Astrocyte of the spinal cord (primary cell): ENCODE measurements at places on chromosomes 3 and 15.
A peak's percentile ranks its signal among the peaks of the same experiment; 100 is the strongest.

DNA sequence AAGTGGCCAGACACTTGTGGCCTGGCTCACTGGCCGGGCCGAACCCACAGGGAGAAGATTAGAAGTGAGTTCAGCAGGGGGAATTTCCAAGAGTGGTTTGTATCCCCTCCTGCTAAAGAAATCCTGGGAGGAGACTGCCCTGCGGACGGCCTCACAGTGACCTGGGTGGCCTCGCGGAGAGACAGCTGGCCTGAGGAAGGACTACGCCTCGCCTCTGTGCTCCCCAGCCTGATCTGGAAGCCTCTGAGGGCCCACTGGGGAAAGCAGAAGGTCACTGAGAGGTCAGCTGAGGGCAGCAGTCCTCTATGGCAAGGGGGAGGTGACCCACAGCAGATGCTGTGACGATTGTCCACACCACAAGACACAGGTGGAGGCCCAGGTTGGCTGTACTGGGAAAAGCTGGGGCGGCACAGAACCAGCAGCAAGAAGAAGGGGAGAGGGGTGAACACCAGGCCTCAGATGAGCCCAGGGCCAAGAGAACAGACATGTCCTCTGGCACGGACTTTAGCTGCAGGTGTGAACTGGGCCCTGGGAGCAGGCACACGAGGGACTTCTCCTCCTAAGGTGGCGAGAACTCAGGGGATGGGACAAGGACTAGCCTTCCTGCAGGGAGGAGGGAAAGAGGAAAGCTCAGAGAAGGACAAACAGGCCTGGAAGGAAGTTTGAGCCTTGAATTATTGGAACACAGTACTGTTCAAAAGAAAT lies 37.2 kb upstream of the DLG1 start:
- no peak for DNase-seq

DNA sequence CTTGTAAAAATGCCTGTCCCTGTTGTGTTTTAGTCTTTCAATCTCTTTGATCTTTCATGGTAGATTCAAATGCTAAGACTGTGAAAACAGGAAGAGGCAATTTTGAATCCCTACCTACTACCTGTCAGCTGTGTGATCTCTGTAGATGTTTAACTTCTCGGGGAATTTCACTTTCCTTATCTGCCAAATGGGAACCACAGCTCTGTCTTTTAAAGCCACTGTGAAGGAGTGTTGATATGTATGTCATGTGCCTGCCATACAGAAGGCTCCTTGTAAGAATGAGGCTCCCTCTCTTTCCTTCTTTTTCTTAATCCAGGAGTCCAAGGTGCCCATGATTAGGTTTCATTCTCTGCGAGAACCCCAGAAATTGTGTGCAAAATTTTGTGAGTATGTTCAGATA lies 139.6 kb upstream of the ADAMTS9 start:
- no peak for DNase-seq

DNA sequence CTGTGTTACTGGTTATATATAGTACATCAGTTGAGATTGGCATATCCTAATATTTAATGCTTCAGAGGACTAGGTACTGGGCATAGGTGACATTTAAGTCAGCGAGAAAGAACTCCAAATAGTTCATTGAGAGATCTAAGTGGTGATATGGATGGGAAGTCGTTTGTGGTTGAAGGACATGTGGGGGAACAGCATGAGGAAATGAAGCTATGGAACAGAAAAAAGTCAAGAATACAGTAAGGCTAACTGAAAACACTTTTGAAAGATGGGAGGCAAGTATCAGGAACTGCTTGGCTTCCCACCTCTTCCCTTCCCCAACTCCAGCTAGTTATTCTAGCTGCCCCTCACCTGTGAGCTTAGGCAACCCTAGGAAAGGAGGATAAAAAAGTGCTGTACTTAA lies 3.7 kb upstream of the MYO5A start:
- DNase-seq, result no peak

DNA sequence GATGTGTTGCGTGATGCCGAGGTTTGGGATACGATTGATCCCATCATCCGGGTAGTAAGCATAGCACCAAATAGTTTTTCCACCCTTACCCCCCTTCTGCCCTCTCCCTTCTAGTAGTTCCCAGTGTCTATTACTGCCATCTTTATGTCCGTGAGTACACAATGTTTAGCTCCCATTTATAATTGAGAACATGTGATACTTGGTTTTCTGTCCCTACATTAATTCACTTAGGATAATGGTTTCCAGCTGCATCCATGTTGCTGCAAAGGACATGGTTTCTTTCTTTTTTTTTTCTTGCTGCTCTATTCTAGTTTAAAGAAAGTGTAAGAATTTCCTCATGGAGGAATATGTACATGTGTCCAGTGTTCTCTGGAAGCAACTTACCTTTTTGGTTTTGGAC lies 51.8 kb downstream of the NSUN3 start:
- no peak for DNase-seq

GRCh38 chr3:141104151-141104821 lies 53.1 kb downstream of the SPSB4 start:
- DNase-seq, result no peak

DNA sequence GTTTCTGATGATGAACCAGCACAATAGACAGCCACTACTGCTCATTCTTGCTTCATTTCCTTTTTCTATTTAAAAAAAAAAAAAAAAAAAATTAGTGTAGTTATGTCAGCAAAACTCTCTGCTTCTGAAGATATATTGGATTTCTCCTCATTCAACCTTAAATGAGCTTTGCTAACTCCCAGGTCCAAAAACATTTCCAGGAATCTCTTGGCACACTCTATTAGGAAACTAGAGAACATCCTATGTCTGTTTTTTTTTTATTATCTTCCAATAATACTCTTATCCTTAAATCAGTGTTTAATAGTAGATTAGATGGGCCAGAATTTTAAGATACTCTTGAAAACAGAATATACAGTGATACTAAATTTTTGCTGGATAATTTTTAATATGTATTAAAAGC lies 398.0 kb downstream of the NAALADL2 start:
- no peak for DNase-seq

DNA sequence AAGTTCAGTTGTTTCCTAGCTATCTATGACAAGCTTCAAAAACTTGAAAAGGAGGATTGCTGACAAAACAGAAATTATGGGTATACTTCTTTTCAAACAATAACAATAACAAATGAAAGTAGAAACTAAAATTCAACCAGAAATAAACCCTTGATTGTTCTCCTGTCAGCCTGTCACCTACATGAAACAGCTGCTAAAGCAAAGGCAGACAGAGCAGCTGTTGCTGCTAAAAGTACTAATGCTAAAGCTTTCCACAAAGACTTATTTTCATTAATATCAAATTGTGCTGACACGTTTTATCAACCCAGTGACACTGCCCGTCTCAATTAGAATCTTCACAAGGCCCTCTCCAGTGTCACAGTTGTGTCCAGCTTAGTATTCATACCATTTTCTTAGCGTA lies 533.2 kb upstream of the GBE1 start:
- DNase-seq, result no peak

DNA sequence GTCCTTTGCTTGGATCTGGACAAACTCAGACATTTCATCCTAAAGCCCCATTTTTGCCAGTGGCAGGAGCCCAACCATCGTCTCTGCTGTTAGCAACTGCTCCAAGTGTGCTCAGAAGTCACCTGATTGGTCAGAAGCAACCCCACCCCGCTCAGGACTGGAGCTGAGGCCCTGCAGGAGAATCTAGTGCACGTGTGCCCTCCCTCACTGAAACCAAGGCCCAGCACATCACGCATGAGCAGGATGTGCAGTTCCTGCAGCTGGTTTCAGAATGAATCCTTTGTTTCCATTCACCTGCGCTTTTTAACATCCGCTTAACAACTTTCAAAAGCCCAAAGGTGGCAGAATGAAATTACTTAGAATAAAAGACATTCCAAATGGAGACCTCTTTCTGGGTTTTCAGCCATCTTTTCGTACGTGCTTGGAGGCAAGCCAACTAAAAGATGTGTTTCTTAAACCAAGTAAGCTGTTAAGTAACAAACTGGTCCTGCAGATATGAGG lies 81.2 kb downstream of the SRGAP3 start:
- no peak for DNase-seq

GRCh38 chr15:59371458-59372351 lies 966 bp downstream of the MYO1E start:
- DNase-seq, result no peak

DNA sequence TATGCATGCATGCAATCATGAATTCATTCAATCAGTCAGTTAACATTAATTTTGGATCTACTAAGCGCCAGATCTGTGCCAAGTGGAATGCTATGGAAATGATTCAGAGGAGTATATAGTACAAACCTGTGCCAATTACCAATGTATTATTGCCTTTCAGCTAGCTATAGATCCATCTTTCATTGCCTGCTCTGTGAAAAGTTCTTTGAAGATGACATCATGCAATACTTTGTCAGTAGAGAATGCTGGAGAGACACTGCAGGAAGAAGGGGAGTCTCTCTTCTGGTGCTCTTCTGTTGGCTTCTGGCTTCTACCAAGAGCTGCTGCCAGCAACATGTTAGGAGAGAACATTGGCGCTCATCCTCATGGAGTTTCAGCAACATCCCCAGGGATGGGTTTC lies 81.0 kb upstream of the LMCD1 start:
- no peak for DNase-seq

- no peak for DNase-seq
Observed at GRCh38 chr3:151107177-151107576, 21.7 kb downstream of the MED12L start.

DNA sequence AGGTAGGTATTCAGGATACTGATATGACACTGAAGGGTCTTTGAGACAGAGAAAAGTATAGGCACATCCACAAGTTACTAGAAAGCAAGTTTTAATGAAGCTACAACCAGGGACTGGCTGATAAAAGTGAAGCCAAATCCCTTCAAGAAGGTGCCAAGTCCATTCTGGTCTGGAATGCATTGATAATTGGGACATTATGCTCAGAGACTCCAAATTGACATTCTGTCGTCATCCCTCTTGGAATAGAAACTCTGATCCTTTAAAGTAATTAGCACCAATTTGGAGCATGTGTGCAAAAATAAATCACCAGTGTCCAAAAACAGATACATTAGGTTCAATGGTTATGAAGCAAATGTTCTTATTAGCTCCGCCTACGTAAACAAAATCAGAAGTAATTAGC lies 47.3 kb upstream of the BCL6 start:
- no peak for DNase-seq

DNA sequence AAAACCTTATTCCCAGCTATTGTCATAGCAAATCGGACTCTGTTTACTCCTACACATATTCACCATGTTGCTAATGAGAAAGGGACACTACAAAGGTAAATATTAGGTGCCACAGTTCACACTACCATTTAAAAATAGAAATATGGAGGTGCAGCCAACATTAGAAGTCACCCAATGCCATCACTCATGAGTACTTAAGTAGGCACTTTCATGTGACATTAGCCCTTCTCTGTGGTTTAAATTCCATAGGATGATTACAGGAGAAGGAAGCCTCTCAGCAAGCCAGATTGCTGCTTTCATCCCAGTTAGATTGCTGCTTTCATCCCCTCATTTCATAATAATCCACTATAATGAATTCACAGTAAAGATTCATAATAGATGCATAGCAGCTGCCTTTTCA lies 376.8 kb upstream of the ALCAM start:
- no peak for DNase-seq

DNA sequence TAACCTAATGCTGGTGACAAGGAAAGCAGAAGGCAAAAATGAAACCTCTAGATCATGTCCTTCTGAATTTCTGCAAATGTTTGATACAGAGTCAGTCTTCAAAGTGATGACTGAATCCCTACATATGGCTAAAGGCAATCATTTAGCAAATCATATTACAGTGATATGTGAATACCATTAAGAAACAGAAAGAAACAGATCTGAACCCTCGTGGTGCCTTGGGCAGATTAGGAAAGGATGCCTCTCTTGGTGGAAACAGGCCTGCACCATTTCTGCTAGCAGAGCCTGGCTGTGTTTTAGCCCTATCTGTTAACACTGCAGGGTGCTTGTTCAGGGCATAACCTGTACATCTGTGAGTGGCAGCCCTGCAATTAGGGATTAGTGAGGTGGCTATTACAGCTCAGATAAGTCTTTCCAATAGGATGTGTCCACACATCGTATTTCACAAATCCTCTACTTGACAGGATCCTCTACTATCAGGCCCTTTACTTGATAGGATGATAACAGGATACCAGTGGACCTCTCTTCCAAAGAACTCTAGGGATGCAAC lies 12.1 kb downstream of the SEC22C start:
- no peak for DNase-seq

DNA sequence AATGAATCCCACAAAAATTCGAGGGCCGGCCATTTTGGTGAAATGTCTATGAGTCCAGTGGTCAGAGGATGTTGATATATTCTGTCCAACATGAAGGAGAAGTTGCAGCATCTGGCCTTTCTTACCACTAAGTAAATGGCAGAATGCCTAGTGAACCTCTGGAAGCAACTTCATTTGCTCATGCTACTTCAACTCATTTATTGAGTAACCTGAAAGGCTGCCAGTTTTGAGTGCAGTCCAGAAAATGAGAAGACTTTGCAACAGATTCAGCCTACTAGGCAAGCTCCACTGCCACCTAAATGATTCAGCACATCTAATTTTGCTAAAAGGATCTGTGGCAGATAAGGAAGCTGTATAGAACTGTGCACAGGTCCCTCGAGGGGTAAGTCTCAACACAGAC lies 265.0 kb downstream of the OPA1 start:
- DNase-seq, result peak; percentile 96

GRCh38 chr3:99668044-99668443 lies 29.6 kb downstream of the COL8A1 start:
- no peak for DNase-seq

DNA sequence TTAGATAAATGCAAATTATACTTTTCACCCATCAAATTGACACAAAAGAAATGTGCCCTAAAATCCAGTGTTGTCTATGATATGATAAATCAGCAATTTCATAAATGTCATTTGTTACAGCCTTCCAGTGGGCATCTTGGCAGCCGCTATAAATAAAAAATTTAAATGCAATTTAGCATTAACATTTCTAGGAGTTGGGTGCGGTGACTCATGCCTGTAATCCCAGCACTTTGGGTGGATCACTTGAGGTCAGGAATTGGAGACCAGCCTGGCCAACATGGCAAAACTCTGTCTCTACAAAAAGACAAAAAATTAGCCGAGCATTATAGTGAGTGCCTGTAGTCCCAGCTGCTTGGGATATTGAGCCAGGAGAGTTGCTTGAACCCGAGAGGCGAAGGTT lies 65.9 kb upstream of the POMGNT2 start:
- DNase-seq, result no peak

DNA sequence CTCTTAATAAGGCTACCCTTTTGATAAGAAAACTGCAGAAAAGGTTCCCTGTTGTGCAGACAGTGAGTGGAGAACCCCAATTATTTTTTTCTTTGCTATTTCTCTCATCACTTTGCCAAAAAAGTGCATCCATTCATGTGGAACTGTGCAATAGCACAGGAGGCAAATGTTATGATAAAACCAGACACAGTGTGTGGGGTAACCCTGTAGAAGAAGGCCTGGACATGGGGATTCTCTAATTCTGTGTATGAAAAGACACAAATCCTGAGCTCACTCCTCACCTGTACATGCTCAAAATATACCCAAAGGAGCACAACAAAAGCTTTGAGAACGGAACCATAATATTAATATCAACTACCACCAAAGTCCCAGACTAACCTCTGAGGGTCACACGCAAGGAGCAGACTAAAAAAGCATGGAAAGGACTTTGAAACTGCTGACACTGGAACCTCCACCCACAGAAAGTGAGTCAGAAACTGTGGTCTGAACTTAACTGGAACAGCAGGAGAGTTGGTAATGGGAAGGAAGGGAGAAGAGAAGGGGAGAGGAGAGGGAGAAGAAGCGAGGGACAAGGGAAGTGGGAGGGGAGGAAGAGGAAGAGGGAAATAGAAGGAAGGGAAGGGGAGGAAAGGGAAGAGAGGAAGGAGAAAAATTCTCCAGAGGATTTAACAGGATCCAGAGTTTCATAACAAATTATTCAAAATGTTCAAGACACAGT lies 299.9 kb downstream of the TBC1D5 start:
- peak; percentile 24 for DNase-seq
